ENCODE measurements at places on chromosomes 13 and 19.

DNA sequence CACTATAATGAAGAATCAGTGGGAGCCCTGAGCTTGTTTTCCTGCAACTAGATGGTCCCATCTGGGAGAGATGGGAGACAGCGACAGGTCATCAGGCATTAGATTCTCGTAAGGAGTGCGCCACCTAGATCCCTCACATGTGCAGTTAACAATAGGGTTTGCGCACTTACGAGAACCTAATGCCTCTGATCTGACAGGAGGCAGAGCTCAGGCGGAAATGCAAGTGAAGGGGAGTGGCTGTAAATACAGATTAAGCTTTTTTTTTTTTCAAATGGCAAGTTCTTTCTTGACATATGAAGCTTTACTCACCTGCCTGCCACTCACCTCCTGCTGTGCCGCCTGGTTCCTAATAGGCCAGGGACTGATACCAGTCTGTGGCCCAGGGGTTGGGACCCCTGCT is 14.4 kb downstream of the CDC16 start:
- DNase-seq = no peak

DNA sequence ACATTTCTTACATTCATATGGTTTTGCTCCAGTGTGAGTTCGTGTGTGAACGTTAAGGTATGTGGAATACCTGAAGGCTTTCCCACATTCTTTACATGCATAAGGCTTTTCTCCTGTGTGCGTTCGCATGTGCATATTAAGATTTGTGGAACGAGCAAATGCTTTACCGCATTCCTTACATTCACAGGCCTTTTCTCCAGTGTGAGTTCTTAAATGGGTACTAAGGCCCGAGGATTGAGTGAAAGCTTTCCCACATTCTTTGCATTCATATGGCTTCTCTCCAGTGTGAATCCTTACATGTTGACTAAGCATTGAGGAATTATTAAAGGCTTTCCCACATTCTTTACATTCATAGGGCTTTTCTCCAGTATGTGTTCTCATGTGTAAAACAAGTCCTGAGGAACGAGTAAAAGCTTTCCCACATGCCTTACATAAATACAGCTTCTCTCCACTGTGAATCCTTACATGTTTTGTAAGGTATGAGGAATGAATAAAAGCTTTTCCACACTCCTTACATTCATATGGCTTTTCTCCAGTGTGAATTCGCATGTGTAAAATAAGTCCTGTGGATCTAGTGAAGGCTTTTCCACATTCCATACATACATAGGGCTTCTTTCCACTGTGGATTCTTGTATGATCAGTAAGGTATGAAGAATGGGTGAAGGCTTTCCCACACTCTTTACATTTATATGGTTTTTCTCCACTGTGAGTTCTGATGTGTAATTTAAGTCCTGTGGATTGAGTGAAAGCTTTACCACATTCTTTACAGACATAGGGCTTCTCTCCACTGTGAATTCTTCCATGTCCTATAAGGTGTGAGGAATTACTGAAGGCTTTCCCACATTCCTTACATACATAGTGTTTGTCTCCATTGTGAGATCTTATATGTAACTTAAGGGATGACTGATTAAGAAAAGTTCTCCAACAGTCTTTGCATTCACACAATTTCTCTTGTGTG is 10.7 kb downstream of the ZNF846 start:
- DNase-seq = no peak

GRCh38 chr19:29537181-29537580 is 11.4 kb downstream of the VSTM2B start:
- DNase-seq = no peak

DNA sequence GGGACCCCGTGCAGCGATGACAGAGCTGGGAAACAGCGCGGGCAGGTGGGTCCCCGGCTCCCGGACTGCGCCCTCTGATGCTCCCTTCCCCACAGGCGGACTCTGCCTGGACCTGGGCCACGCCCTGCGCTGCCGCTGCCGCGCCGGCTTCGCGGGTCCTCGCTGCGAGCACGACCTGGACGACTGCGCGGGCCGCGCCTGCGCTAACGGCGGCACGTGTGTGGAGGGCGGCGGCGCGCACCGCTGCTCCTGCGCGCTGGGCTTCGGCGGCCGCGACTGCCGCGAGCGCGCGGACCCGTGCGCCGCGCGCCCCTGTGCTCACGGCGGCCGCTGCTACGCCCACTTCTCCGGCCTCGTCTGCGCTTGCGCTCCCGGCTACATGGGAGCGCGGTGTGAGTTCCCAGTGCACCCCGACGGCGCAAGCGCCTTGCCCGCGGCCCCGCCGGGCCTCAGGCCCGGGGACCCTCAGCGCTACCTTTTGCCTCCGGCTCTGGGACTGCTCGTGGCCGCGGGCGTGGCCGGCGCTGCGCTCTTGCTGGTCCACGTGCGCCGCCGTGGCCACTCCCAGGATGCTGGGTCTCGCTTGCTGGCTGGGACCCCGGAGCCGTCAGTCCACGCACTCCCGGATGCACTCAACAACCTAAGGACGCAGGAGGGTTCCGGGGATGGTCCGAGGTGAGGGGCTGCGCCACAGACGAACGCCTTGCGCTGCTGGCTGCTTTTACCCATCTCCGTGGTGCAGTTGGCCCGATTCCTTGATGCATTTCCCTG is 7.8 kb upstream of the SELENOV start:
- DNase-seq = peak; percentile 31

DNA sequence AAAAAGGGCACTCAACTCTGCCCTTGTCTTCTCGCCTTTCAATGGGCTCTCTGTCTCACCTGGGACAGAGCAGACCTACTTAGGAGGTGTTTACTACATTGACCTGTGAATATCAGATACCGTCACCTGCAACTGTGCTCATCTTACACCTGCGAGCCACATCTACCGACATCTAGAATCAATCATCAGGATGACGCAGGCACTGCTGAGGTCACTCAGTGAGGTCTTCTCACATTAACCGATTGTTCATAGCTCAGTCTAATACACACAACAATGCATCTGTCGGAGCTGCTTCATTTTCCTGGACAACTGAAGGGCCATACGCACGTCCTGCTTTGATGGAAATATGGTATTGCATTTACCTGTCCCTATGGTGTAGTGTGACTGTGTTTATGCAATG is 211.9 kb downstream of the FGF9 start:
- no peak for DNase-seq

- DNase-seq = no peak
These were observed 362.3 kb downstream of the COG6 start for GRCh38 chr13:40017662-40018262.

GRCh38 chr19:6464070-6464873 is at the start of gene CRB3:
TSS of gene CRB3 (plus strand) at chr19:6464271. CDS start at chr19:6464702, 431 bp downstream.
- peak; percentile 6 for DNase-seq

DNA sequence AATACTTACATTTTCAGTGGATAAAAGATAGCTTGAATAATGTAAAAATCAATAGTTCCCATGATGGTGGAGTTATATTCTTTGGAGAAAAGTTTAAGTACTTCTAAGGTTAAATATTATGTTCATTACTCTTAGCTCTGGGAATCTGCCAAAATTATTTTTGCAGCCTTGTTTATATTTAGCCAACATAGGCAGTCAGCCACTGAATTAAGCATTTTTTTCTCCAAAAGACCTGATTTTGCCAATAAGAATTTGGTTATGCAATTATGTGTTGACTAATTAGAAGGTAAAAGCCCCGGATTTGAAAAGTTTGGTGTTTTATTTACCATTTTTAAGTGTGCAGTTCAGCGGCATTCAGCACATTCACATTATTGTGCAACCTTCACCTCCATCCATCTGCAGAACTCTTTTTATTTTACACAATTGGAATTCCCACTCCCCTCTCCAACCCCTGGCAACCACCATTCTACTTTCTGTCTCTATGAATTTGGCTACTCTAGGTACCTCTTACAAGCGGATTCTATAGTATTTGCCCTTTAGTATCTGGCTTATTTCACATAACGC is 90.1 kb upstream of the C1QTNF9B start:
- no peak for DNase-seq

GRCh38 chr19:55460670-55461258 is 678 bp downstream of the ISOC2 start:
- DNase-seq = no peak

DNA sequence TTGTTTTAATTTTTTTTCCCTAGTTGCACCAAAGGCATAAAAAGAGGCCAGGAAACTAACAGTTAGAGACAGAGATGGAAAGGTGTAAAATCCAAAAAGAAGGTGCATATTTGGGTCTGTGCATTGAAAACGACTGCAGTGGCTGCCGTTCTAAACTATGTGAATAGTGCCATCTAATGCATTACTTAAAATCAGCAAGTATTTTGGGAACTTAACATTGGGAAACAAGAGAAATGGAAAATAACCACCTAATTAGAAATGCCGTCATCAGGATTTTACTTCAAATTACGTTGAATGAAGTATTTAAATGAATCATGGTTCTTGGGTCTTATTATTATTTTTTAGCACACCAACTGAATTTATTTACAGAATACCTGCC is 189.5 kb upstream of the MIR17HG start:
- DNase-seq = no peak

- DNase-seq = peak; percentile 86
These were observed at the start of gene KASH5 for GRCh38 chr19:49387936-49388372. TSS of gene KASH5 (plus strand) at chr19:49388249. CDS start at chr19:49390884, 2,635 bp downstream.

DNA sequence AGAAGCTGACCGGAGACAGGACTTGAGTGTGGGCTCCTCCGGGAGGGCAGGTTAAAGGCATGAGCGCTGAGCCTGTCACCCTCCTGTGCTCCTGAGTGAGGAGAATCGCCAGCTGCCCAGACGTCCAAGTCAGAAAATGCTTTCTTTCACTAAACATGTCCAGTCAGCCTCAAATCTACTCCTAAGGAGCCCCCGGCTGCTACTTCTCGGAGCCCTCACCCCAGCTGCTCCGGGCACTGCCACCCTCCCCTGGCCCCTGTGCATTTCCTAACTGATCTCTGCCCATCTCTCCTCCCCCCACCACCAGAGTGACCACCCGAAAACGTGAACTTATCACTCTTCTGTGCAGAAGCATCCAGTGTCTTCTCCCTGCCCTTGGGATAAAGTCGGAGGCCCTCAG is 277.5 kb upstream of the SOX1 start:
- DNase-seq = no peak

- DNase-seq = no peak
These were observed 17.1 kb downstream of the KLF5 start for GRCh38 chr13:73075954-73076353.

GRCh38 chr13:62014299-62014698 is 598.6 kb upstream of the PCDH20 start:
- DNase-seq = no peak

GRCh38 chr19:39582442-39582841 is 19.9 kb upstream of the LGALS13 start:
- DNase-seq = no peak

GRCh38 chr19:4930664-4931063 is 21.4 kb downstream of the UHRF1 start:
- no peak for DNase-seq

DNA sequence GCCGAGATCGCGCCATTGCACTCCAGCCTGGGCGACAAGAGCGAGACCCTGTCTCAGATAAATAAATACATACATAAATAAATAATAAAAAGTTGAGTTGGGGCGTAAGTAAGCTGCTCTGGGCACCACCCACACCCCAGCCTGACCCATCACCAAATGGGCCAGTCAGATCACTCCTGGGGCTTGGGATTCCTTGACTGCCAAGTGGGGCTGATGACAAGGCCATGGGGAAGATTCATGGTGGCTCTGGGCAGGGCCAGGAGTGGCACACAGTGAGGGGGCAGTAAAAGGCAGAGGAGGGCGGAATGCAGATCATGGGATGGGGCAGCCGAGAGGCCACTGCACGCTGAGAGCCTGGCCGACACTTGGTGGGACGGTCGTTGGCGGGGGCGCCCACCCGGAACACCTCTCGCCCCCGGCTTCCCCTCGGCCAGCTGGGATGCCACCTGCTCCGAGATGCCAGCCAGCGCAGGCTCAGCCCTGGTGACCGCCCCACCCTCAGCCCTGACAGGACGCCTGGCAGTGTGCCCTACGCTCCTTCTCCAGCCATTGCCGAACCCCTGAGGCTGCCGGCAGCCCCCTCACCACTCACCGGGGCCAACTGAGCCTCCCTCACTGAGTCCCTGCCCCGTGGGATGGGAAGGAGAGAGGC is 10.9 kb downstream of the ZNF653 start:
- no peak for DNase-seq

- no peak for DNase-seq
These were observed 29.0 kb upstream of the CXCL17 start for GRCh38 chr19:42471554-42472249.

GRCh38 chr13:35690581-35691207 is 214.2 kb upstream of the MAB21L1 start:
- DNase-seq = no peak

GRCh38 chr19:55189403-55189835 is 9.3 kb upstream of the SYT5 start:
- no peak for DNase-seq

GRCh38 chr13:111139873-111140561 is 24.9 kb downstream of the ARHGEF7 start:
- no peak for DNase-seq

DNA sequence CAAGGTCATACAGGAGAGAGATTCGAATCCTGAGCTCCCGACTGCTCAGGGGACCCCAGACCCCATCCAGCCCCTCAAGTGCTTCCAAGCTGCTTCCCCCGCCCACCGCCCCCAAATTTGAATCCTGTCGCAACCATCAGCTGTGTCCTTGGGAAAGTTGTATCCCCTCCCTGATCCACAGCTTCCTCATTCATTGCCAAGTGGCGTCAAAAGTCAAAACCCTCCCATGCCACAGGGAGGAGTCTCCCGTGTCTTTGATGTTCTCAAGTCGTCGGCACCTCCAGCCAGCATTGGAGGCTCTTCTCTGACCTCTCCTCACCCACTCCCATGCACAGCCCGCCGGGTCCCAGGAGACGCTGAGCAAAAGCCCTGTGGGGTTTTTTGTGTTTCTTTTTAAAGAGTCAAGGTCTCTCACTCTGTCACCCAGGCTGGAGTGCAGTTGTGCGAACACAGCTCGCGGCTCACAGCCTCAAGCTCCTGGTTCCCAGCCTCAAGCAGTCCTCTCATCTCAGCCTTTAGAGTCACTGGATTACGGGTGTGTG is 2.8 kb upstream of the IFI30 start:
- DNase-seq = no peak

DNA sequence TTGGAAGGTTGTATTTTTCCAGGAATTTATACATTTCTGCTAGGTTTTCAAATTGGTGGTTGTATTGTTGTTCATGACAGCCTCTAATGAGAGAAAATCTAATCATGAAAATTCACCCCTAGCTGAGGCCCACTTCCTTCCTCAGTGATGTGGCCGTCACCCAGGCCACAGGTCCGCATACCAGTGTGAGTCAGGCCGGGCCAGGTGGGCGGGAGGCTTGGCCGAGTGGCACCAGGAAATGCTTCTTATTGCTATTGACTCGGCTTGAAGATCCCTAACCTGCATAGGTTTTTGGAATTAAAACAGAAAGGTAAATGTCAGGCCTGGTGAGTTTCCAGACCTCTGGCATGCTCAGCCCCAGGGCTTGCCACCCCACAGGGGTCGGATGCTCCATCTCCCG is 88.7 kb downstream of the SCGB2B2 start:
- no peak for DNase-seq

- no peak for DNase-seq
These were observed 17.6 kb downstream of the RANBP3 start for GRCh38 chr19:5960005-5961001.

GRCh38 chr13:57588639-57589038 is 42.9 kb upstream of the PCDH17 start:
- no peak for DNase-seq

- DNase-seq = no peak
These were observed 4.5 kb upstream of the TSPAN16 start for GRCh38 chr19:11291415-11291814.

GRCh38 chr19:18795540-18795939 is 4.4 kb upstream of the COMP start:
- no peak for DNase-seq
